ENCODE measurements at places on chromosomes 4 and X.

DNA sequence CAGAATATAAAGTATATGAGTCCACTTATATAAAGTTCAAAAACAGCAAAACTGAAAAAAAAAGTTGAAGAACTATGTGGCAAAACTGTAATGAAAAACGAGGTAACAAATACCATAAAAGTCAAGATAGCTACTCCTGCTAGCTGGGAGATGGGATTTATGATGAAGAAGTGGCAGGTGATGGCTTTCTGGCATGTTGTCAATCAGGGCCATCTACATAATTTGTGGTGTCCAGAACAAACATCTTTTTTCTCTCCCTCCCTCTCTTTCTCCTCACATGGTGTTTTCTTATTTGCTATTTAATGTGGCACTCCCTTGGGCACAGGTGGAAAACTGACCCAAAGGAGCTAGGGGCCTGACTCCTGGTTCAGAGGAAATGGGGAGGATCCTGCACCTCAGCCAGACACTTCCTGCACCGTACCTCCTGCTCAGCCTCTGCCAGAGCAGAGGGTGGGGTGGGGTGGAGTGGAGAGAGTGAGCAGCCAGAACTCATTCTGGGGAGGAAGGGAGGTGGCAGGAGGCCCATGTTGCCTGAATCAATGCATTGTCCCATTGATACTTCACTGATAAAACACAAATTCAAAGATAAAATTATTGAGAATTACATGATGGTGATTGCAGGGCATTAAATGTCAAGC is 5.3 kb upstream of the SAP30 start:
- DNase-seq = no peak

DNA sequence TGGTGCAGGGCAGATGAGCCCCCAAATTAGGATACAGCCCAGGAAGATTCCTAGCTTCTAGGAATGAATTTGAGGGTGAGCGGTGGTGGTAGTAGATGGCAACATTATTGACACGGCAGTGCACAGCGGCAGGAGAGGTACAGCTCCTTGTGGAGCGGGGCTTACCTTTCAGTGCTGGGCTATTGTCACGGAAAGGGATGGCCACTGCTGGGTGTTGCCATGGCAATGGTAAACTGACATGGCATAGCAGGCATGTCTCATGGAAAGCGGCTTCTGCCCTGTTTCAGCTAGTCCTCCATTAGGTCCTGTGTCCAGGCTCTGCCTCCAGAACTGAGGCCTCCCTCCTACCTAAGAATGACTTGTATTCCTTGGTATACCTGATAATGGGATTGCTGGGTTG is 81.8 kb upstream of the WDR1 start:
- DNase-seq = no peak

DNA sequence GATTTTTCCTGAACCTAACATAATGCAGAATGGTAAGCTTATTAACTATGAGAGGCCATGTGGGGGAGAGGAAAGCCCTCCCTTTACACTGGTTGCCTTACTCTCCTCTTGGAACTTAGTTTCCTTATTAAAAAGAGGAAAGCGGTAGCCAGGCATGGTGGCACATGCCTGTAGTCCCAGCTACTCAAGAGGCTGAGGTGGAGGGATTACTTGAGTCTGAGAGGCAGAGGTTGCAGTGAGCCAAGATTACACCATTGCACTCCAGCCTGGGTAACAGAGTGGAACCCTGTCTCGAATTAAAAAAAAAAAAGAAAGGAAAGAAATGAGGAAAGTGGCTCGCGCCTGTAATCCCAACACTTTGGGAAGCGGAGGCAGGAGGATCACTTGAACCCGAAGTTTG is 2.0 kb downstream of the FAM47E start:
- DNase-seq = no peak

- DNase-seq = no peak
These were observed 8.5 kb downstream of the RAB9A start for GRCh38 chrX:13697455-13697854.

- DNase-seq = no peak
These were observed 2.0 kb upstream of the PGRMC2 start for GRCh38 chr4:128289523-128290158.

DNA sequence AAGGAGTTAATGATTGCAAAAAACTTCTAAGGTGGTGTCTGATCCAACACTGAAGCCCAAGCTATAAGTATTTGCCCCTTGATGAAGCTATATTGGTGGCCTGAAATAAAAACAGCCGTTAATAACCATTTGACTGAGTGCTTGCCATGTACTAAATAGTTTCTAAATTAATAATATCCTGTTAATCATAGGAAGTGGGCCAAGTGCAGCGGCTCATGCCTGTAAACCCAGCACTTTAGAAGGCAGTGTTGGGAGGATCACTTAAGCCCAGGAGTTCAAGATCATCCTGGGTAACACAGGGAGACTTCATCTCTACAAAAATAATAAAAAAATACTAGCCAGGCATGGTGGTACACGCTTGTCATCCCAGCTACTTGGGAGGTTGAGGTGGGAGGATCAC is 8.3 kb downstream of the NDP start:
- no peak for DNase-seq

DNA sequence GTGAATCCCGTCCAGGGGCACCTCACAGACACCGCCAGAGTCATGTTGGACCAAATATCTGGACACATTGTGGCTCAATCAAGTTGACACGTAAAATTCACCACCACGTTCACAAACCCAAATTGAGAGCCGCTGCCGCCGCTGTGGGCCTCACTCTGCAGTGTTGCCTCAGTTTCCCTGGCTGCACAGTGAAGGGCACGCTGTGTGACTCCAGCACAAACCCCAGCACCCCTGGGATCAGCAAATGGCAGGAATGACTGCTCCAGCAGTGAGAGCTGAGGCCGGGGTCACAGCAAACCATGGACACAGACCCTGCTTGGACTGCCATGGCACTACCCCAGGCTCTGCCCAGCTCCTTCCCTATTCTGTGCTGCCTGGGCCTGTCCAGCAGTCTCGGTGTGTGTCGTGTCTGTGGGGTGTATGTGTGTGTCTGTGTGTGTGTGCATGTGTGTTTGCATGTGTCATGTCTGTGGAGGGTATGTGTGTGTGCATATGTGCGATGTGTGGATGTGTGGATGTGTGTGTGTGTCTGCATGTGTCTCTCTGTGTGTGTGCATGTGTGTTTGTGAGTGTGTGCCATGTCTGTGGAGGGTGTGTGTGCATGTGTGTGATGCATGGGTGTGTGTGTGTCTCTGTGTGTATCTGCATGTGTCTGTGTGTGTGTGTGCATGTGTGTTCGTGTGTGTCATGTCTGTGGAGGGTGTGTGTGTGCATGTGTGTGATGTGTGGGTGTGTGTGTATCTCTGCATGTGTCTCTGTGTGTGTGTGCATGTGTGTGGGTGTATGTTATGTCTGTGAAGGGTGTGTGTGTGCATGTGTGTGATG is 52.2 kb upstream of the ADRA2C start:
- no peak for DNase-seq

- DNase-seq = no peak
These were observed 194.5 kb upstream of the EDA2R start for GRCh38 chrX:66833426-66833825.

- DNase-seq = no peak
These were observed 11.8 kb upstream of the SPON2 start for GRCh38 chr4:1183985-1184773.

- no peak for DNase-seq
These were observed 110.5 kb upstream of the IGFBP7 start for GRCh38 chr4:57220734-57221133.

DNA sequence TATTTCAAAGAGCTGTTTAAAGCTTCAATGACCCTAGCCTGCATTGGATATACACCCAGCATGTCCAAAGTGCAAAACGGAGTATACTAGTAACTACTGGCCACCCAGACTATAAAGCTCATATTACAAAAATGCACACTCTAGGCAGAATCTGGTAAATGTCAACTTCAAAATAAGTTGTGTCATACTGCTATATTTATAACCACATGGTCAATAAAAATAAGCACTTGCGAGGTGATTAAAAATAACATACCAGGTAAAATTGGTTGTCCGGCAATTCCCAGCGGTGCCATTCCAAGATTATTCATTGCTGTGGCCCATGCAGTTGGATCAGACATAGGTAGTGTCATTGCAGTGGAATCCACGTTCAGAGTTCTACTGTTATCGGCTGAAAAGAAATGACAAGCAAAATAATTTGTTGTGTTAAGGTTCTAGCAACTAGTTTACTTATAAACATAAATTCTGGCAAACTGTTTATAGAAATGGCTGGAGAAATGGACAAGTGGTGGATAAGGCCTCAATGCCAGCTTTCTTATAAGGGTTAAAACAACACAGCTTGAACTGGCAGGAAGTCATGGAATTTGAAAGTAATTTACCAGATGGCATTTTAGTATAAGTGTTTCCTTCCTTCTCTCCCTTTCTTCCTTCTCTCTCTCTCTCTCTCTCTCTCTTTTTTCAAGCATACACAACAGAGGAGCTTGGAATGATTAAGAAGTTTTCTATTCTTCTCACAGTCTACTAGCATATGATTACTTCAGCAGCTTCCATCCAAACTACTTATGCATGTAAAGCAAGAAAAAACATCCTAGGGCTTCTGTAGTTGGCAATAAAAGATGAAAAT is 199.9 kb downstream of the ENOX2 start:
- no peak for DNase-seq

DNA sequence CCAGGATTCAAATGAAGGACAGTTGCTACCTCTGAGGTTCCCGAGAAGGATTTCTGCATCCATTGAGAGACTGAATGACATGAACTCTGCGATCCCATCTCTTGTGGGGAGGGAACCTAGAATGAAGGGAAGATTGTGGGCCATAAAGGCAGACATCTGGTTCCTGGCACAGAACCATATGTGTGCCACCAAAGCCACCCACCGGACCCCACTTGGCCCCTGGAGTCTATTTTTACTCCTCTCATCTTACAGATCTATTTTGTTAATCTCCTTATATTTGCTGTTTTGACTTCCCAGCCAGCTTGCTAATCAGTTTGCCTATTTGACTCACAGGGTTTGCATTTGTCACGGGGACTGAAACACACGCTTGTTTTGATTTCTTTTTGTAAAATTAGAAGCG is 7.3 kb downstream of the SOD3 start:
- no peak for DNase-seq

- peak; percentile 8 for DNase-seq
These were observed 148.2 kb downstream of the COMMD8 start for GRCh38 chr4:47315346-47315745.
